SHP77 treated with DMSO at 0.1 percent for 48 hours (cell line): ENCODE measurements at places on chromosomes 4 and X.

- DNase-seq = no peak
These were observed 38.8 kb downstream of the SEPTIN6 start for GRCh38 chrX:119654112-119654531.

GRCh38 chrX:44674906-44675305 is 132.2 kb upstream of the FUNDC1 start:
- no peak for DNase-seq

DNA sequence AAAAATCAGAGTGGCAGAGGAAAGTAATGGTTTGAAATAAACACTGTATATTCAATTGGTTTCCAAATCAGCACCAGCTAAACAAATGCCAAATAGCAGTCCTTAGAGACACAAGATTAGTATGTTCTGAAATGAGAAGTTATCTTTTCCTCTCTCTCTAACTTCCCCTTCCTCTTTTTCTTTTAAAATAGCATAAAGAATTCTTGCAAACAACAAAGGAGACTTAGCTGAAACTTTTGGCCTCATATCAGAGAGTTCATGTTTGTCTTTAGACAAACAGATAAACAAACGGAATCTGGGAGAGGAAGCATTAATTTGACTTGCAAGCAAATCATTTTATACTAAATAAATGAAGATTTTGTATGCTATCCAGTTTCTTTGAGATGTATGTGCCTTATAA is 399.0 kb downstream of the GBA3 start:
- DNase-seq = no peak

DNA sequence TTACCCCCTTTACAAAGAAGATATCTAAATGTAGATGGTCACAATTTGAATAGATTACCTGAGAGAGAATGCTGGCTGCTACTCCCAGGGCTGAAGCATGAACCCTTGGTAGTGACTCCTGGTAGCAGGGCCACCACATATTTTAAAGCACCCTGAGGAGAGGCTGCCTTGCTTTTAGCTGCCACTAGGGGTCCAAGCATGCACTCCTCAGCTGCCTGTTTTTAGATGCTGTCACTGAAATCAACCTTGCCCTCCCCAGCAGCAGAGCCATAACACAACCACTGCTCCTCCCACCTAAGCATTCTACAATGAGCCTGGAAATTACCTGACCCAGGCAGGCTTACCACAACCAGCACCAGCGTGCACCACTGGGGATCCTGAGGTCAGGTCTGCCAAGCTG is 850.9 kb downstream of the FAM133A start:
- no peak for DNase-seq

DNA sequence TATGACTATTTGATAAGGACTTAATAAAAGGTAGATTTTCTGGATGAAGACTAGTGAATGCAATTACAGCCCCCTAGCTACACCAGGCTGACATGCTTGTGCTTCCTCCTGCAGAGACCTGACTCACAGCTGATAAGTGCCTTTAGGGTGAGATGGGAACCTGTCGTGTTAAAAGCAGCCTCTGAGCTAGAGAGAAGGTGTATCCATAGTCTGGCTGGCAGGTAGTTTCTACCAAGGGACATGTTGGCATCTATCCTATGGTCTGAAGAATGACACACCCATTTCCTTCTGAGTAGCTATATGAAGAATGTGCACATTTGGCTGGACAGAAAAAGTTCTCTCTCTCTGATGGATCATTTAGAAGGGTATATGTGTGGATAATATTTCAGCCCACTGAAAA is 64.1 kb downstream of the PARM1 start:
- no peak for DNase-seq

DNA sequence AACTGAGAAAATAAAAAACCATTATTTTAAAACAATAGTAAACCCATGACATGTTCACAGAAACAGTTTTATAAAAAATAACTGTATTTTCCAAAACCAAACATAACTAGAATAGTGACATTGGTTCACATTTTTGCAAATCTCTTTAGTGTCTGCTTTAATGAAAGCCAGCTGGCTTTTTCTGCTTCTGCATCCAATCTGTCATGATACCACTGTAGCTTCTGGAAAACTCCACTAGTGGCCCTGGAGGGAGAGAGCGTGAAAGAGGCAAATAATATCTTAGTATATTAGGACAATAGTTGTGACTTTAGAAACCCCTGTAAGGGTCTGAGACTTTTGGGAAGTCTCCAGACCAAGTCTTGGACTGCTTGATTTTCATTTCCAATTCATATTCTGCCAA is 31.1 kb downstream of the FGFBP1 start:
- DNase-seq = no peak

DNA sequence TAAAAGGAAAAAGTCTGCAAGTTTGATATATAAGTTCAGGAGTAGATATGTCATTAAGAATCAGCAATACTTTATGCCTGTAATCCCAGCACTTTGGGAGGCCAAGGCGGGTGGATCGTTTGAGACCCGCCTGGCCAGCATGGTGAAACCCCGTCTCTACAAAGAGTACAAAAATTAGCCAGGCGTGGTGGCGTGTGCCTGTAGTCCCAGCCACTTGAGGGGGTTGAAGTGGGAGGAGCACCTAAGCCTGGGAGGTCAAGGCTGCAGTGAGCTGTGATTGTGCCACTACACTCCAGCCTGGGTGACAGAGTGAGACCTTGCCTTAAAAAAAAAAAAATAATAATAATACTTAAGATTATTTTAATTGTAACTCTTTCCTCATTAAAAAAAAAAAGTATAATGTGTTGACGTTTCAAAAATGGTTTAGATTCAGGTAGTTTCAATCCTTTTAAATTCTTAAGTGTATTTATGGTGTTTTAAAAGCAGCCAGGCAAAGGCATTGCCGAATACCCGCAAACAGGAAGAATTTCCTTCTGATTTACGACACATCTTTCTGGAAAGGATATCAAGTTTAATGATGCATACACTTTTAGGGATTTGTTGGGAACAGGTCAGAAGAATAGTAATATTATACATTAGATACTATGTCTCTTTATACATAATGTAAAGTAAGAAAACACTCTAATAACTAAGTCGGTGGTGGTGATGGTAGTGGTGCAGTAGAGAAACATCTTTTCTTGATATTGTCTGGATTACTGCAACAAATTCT is 80.9 kb downstream of the KDM6A start:
- no peak for DNase-seq
